SIG-M5 (cell line): ENCODE measurements at places on chromosomes 3 and 15.

DNA sequence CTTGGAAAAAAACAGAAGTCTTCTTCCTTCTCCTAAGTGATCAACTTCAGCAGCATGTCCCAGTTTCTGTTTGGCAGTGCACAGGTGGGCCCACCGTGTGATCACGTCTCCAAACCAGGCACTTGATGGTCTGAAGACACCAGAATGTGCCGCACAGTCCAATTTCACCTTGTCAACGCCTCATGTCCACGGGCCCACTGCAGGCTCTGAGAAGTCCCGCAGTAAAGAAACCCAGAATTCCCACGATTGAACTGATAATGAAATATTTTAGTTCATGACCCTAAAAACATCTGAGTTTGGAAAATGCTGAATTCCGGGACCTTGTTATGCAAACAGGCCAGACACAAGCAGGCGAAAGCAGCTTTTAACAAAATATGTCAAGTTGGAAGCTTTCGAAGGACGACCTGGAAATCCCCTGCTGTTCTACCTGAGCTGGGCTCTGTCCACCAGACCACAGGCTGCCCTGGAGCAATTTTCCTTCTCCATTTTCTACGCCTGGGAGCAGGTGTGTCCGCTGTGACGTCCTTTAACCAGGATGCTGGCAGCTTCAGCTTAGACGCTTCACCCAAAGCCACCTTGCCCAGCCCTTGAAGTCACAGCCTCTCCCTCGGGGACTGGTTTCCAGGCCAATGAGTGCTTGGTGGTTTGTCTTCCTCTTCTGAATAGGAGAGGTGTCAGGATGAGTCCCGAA, 167.8 kb upstream of the IQSEC1 start:
- DNase-seq: no peak

- DNase-seq: no peak
Measured at GRCh38 chr15:86553108-86553507, 473.4 kb downstream of the AGBL1 start.

DNA sequence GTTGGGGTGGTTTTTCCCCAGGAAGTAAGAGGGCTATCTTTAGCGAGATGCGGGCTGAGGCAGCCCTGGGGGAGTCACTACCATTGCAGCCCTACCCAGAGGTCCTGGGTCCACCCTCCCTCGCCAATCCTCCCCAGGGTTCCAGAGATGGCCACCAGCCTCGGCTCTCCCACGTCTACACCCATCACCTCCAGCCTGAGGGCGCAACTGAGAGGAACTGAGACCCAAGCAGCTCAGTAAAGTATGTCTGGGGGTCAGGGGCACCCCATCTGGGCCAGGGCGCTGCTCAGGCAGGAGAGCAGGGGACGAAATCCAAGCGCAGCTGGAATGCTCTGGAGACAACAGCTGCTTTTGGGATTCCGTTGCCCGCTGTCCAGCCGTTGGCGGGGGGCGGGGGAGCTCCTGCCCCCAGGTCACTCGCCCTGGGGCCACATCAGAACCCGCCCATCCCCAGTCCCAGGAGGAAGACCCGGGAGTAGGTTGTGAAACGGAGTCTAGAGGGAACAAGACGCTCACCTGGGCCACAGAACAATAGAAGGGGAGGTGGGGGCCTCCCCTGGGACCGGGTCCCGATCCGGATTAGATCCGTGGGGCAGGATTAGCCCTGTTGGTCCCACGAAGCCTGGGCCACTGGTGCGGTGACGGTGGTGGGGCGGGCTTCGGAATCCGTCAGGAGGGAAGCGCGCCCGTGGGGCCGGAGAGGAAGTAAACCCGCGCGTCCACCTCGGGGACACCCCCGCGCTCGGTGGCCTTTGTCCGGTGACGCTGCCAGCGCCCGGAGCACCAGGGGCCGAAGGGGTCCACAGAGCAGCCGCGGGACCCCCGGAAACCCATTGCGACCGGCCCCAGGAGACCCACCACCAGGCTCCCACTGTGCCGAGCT, 1.4 kb upstream of the NDUFAF3 start:
- DNase-seq: no peak

DNA sequence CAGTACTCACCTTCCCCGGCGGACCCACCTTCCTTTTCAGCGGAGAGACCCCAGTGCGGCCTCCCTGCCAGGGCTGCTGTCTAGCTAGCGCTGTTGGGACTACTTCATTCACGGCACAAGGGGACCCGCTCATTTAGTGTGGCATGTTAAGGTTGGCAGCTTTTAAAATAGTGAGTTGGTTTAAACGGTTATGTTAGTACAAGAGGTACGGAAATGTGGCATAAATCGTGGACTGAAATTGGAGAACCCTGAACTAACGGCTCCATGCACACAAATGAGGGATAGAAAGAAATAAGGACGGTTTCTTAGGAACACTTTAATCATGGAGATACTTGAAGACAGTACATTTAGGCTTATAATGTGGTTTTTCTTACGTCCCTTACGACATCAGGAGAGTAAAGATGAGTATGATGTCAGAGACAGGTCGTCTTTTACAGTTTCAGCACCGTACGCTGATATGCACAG, 752 bp downstream of the CEP63 start:
- DNase-seq: no peak

DNA sequence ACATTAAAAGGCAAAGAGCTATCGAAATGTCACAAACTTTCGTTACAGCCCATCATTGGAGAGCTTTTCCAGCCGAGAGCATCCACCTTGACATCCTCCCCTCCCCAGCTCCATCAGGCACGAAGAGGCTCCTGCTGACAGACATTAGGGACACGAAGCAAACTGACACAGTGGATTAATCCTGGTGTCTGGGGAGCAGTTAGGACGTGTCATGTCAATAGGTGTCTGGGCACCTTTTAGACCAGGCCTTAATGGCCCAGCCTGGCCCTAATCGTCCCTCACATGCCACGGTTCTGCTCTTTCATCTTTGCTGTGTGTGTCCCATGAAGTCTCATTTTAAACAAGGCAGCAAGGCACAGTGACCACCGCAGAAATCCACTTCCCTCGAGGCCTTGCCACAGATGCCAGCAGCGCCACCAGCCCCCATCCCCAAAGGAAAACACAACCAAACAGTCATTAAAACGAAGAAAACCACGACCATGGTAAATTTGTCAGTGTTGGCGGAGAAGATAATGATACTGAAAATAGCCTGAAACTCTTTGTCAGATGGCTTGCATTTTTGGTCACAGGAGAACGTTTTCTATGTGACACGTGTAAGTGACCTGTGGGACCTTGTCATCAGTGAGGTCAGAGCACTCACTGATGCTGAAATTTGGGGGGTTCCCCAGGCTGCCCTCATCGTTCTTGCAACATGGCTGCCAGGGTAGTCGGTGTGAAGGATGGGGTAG, 16.3 kb upstream of the PCSK6 start:
- DNase-seq: no peak

- DNase-seq: no peak
Measured at GRCh38 chr3:29195056-29195455, 85.8 kb upstream of the RBMS3 start.

GRCh38 chr15:51558876-51559275, 63.7 kb downstream of the DMXL2 start:
- no peak for DNase-seq

DNA sequence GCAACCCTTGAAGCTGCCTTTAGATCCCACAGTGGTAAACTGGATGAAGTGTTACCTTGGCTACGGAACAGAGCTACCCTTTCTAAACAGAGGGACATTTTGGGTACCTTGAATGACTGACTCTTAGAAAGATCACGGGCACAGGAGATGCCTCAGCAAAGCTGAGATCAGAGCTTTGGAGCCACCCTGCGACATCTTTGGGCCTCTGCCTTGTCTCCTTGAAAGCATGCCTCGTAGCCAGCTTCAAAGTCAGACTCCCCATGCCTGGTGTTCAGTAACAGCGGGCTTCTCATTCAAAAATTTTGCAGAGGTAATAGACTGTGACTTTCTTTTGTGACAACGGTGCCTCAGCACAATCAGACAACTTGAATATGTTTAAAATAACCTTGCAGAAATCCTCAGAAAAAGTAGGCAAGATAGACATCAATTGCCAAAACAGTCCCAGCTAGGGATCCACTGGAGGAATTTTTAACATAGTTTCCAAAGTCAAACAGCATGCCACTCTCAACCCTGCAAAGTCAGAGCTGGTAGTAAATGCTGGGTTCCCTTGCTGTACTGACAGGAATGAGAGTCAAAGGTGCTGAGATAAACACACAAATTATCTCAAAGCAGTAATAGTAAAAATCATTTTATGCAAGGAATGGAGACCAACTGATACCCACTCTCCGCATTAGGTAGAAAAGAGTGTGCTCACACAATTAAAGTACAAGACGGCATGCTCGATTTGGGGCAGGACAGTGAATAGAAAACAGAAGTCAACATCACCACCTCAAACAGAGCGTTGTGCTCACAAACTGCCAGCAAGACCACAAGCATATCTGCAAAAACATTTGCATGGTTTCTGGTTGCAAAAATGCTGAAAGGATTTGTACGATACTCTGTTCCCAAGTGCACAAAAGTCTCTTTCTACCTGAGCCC, 82.1 kb downstream of the MYO1E start:
- DNase-seq: no peak

DNA sequence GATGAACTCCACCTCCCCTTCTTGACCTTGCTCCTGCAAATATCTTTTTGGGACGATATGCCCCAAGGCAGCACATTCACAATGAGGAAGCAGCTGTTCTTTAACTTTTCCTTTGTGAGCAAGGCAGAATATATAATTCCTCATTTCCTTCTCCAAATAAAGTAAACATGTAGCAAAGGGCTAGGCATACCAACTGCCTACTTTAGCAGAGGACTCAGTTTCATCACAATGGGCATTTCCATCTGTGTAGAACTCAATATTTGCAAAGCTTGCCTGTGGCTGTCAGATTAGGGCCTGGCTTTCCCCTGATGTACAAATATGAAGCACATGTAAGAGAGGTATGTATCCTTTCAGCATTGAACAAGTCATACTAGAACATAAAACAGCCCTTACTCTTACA, 366.9 kb downstream of the RSL24D1 start:
- no peak for DNase-seq

- DNase-seq: no peak
Measured at GRCh38 chr3:128447561-128448013, 19.1 kb downstream of the DNAJB8 start.

DNA sequence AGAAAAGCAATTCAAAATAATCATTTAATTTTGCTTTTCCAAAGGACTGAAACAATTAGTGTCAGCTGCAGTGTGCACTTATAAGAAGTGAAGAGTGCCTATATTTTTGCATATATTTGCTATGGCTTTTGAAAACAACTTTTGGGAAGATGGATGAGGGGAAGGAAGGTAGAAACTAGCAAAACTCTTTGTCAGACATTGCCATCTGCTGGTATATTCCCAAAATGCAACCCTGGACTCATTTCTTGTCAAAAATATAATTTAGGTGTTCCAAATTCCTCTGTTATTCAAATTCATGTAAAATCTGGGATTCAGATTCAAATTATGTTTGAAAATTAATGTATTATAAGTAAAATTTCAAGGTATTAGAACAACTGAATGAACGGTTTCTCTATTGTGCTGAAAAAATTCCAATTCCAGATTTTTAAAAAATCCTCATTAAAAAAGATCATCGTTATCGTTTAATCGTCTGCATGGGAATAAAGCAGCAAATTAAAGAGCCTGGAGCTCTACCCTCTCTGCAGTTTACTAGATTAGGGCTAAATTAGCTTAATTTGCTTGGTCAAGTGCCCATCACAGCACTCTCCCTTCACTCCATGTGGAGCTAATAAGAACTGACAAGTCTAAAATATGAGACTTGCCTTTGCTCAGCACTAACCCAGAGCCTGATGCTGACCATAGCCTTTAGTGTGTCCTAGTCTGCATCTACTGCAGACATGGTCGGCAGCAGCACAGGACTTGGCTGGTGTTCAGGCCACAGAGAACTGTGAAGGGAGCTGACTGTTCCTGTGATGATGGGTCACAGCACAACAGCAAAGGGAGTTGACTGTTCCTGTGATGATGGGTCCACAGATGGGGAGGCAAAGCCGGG, 67.9 kb upstream of the MITF start:
- no peak for DNase-seq

- no peak for DNase-seq
Measured at GRCh38 chr3:153783106-153783505, 338.1 kb upstream of the ARHGEF26 start.

DNA sequence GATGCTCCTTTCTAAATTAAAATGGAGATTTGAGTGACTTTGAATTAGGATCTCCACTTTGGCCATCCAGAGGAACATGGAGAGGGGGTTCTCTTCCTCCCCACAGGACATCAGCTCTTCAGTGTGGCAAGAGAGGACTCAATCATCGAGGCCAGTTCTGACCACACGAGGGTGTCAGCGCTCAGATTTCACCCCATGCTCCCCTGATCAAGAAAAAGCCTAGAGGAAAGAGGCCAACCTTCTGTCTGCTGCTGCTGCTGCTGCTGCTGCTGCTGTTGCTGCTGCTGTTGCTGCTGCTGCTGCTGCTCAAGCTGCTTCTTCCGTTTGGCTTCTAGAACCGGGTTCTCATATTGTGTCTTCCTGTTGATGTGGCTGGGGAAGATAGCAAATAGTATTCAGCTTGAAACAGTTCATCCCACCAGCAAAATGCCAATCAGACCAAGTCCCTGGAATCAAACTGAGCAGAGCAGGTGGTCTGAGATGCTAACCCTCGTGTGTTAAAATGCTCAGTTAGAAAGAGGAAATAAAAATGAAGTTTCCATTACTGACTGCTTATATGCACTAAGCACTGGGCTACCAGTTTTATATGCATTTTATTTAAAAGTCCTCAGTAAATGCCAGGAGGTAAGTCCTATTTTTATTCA, 599.0 kb downstream of the MAGI1 start:
- DNase-seq: no peak

DNA sequence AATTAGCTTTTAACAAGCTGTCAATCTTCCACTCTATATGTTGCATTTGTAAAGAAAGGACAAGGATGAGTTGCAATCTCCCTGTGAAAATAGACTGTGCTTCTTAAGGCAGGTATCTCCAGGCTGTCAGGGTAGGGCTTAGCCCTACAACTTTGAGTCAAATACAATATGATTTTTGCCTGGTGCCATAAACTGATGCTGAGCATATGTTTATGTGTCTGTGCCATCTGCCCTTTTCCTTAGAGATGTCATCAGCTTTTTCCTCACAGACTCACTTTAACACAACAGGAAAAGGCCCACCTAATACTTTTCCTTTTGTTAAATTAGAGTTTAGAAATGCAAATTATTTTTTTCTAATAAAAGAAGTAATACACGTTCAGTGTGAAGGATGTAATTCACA, 548.3 kb downstream of the NLGN1 start:
- DNase-seq: no peak

DNA sequence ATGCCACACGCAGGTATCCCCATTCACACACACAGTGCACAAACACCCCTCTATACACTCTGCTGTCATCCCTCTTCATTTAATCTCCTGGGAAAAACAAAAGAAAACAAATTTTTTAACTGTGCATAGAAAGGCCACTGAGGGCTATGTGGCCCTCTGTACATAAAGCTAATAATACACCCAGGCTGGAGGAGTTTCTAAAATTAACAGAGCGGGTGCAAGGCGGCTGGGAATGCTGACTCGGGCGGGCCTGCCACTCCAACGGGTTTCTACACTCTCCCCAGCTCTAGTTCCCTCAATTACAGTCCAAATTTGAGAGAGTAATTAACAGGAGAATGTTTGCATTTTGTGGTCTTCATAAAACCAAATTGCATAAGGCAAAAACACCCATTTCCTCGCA, 23.1 kb downstream of the HCN4 start:
- DNase-seq: no peak

- DNase-seq: no peak
Measured at GRCh38 chr3:58190291-58190690, 20.5 kb downstream of the DNASE1L3 start.

GRCh38 chr15:36773698-36774097, 194.3 kb downstream of the CDIN1 start:
- DNase-seq: no peak

GRCh38 chr15:68278595-68279405, 1.3 kb downstream of the FEM1B start:
- DNase-seq: no peak

- no peak for DNase-seq
Measured at GRCh38 chr15:80693682-80694610, 1.2 kb upstream of the ABHD17C start.
